ENCODE measurements at places on chromosomes 6 and 20.

GRCh38 chr6:151292974-151293687 lies 53.4 kb downstream of the AKAP12 start:
- no peaks in the 10 kb centered on the region for H3K4me1 ChIP-seq
- no peaks in the 10 kb centered on the region for H3K36me3 ChIP-seq
- H3K27ac ChIP-seq, result no peak overlapping the region
- H3K27me3 ChIP-seq, result peaks cover 2% of the 10 kb centered on the region
- no peak for DNase-seq

GRCh38 chr20:40607927-40608326 lies 81.1 kb downstream of the MAFB start:
- no peak for DNase-seq
- H3K4me1 ChIP-seq, result no peaks in the 10 kb centered on the region
- no peaks in the 10 kb centered on the region for H3K27me3 ChIP-seq
- no peaks in the 10 kb centered on the region for H3K36me3 ChIP-seq
- no peak overlapping the region for H3K27ac ChIP-seq

- peaks cover 36% of the 10 kb centered on the region for H3K36me3 ChIP-seq
- peaks cover 15% of the 10 kb centered on the region for H3K4me1 ChIP-seq
- no peak overlapping the region for H3K27ac ChIP-seq
- H3K4me3 ChIP-seq, result no peak overlapping the region
- DNase-seq, result no peak
- H3K27me3 ChIP-seq, result no peaks in the 10 kb centered on the region
Observed at GRCh38 chr6:15490242-15491100, 172.4 kb downstream of the DTNBP1 start.

- peaks cover 3% of the 10 kb centered on the region for H3K27me3 ChIP-seq
- H3K4me3 ChIP-seq, result no peak overlapping the region
- H3K4me1 ChIP-seq, result peaks cover 4% of the 10 kb centered on the region
- no peaks in the 10 kb centered on the region for H3K36me3 ChIP-seq
- no peak overlapping the region for H3K27ac ChIP-seq
- DNase-seq, result no peak
Observed at GRCh38 chr20:51284871-51285270, 257.6 kb downstream of the NFATC2 start.

- no peaks in the 10 kb centered on the region for H3K36me3 ChIP-seq
- peak; percentile 73 for DNase-seq
- peaks cover 12% of the 10 kb centered on the region for H3K27me3 ChIP-seq
- peak overlapping the region; percentile 73 for H3K4me3 ChIP-seq
Observed at GRCh38 chr20:3092611-3093379, 8.3 kb upstream of the AVP start.

DNA sequence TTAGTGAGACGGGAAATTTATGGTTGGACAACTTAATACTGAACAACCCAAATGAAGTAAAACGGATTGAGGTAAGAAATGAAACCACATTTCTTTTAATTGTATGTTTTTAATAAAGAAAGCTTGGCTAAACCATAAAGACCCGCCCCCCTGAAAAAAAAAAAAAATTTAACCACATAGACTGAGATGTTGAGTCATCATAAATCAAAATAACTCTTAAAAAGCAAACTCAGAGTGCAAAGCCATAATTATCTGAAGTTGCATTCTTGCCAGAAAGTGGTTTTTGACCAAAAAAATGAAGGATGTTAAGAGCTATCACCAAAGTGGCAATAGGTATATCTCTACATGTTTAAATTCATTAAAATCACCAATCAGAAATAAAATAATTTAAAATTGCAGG lies 101.8 kb upstream of the COL21A1 start:
- H3K36me3 ChIP-seq, result no peaks in the 10 kb centered on the region
- no peaks in the 10 kb centered on the region for H3K27me3 ChIP-seq
- no peak overlapping the region for H3K4me3 ChIP-seq
- H3K27ac ChIP-seq, result no peak overlapping the region
- no peak for DNase-seq
- H3K4me1 ChIP-seq, result no peaks in the 10 kb centered on the region

DNA sequence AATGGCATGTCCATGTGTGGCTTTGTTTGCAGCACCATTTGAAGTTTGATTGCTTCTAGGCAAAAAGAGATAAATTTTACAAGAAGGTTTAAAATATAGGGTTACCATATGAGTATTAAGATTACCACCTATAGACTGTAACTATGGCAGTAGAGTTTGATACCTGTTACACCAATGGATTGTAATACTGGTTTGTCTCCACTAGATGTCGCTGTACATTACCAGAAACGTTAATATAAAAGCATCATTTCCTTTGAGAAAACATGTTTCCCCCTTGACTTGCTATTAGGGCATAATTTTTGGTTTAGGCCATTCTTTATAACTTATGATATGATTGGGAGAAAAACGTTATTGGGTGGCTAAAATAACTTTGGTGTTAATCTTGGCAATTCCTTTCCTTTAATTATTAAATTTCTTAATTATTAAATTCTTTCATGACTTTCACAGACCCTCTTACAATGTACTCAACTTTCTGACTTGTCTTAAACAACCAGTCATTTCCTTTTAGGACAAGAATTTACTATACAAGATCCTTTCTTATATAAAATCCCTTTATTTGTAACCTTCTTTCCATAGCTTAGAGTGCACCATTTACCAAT lies 42.8 kb downstream of the HLA-DPB1 start:
- no peak overlapping the region for H3K27ac ChIP-seq
- no peaks in the 10 kb centered on the region for H3K27me3 ChIP-seq
- no peaks in the 10 kb centered on the region for H3K36me3 ChIP-seq
- H3K4me1 ChIP-seq, result peaks cover 43% of the 10 kb centered on the region

DNA sequence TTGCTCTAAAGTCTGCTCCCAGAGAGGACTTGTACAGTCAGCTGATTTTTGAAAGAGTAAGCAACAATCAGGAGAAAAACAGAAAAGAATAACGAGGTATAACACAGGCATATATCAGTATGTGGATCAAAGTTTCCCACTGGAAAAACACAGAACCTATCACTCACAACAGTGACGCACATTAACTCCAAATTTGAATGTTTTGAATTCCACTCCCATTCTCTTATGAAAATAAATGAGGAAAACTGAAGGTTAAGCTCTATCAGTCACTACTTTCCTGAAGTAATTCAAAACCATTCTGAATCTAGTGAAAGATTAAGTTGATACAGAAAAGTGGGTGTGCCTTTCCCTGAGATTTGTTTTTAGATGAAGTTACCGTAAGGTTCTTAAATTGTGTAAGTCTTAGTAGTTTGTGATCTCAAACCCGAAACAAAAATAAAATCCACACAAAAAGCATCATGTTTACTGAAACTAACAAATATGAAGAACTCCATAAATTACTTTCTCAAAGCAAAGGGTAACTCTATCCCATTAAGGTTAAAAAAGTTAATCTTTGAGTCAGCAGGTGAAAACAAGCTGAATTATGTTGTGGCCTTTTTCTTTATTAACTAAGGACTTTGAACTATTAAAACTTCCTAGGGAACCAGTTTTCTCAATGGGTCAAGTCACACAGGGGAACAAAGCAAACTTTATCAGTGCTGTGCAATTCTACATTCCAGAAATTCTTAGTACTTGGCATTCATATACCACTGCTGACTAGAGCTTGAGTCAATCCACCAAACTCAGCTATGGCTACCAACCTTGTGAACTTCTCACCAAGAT lies 115.7 kb downstream of the OGFRL1 start:
- H3K4me1 ChIP-seq, result peaks cover 3% of the 10 kb centered on the region
- no peak overlapping the region for H3K27ac ChIP-seq
- no peaks in the 10 kb centered on the region for H3K27me3 ChIP-seq
- no peak for DNase-seq
- H3K36me3 ChIP-seq, result no peaks in the 10 kb centered on the region

DNA sequence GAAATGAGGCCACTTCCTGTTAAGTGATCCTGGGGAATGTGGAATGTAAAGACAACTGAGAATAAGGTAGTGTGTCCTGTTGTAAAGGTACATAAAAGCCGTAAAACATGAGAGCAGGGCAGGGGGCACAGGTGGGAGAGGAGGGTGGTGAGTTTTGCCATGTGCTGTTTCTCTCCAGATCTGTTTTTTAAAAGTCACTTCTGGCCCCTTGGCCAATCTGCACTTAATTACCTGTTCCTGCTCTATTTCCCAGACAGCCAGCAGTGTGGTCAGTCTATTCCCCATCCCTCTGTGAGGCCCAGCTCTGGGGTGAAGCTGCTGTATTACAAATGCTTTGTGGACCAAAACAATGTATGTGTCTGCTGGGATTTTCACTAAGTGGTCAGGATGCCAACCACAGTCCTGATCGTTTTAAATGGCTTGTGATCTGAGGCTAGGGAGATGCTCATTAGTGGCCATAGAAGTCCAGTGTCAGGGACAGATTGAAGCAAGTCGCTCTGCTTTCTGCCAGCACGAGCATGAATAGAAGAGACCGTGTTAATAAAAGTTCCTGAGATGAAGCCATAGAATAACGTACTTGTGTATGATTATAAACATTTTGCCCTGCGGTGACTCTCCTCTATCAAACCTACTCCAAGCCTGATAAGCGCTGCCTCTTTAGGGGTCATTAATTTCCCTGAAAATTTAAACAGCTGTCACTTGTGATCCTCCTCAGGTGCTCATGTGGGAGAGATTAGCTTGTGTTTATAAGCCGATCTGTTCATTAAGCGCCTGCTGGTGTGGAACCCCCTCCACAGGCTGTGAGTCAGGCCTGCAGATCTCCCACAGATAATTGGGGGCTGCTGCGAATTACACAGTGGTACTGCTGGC lies 111.8 kb upstream of the CENPW start:
- H3K4me3 ChIP-seq, result no peak overlapping the region
- H3K27ac ChIP-seq, result no peak overlapping the region
- no peaks in the 10 kb centered on the region for H3K27me3 ChIP-seq

DNA sequence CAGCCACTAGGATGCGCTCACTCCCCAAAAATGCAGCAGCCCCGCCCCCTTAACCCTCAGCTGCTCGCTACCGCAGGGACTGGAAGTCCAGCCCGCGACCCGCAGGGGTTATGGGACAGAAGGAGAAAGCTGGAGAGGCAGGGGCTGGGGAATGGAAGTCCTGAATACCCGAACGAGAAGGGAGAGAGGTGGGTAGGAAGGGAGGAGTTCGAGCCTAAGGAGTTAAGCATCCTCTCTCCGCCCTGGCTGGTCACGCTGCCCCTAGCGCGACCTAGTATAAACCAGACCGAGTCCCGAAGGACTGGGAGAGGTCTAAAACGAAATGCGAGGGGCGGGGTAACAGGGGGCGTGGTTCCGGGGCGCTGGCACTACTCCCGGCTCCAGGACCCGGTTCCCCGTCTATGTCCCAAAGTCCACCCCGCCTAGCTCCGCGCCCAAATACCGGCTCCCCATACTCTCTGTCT lies 448 bp upstream of the DDAH2 start:
- H3K27ac ChIP-seq, result peak overlapping the region; percentile 78
- peaks cover 57% of the 10 kb centered on the region for H3K36me3 ChIP-seq
- peaks cover 58% of the 10 kb centered on the region for H3K4me1 ChIP-seq

DNA sequence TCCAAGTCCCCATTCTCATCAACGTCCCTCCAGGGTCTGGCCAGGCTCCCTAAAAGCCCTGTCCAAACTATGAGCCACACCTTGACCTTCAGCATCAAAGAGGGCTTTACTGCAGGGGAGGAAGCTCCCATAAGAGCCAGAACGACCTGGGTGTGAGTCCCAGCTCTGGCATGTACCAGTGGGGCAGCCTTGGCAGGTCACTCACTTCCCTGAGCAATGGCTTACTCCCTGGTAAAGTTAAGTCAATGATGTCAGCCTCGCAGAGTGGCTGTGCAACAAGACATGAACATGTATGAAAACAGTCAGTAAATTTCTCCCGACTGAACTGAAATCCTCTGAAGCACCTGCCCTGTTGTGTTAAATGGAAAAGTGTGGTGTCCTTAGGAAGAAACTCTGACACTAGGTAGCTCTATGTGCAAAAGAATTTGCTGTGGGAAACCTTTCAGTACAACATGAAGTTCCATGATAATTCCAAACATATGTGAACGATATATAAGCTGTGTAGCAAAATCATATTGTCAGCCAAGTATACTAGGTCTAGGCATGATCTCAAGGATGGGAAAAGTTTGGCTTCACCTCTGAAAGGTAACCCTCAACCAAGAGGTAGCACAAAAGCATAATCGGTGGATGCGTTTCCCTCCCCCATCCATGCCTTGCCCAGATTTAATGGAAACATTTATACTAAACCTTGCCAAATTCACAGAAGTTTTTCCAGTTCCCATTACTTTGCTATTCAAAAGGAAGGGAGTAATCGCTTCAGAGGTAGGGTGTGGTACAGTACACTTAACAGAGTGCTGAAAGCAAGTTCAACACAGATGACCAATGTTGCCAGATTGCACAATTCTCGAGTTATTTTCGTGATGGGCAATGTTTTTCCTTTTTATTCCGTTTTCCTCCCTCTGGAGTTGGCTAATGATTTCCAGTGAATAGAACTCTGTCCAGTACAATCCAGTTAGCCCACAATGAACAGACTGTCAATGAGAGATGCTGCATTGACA lies 49.0 kb upstream of the RANBP9 start:
- H3K36me3 ChIP-seq, result no peaks in the 10 kb centered on the region
- H3K4me1 ChIP-seq, result peaks cover 17% of the 10 kb centered on the region
- H3K27ac ChIP-seq, result no peak overlapping the region
- no peak for DNase-seq
- no peak overlapping the region for H3K4me3 ChIP-seq
- H3K27me3 ChIP-seq, result no peaks in the 10 kb centered on the region

DNA sequence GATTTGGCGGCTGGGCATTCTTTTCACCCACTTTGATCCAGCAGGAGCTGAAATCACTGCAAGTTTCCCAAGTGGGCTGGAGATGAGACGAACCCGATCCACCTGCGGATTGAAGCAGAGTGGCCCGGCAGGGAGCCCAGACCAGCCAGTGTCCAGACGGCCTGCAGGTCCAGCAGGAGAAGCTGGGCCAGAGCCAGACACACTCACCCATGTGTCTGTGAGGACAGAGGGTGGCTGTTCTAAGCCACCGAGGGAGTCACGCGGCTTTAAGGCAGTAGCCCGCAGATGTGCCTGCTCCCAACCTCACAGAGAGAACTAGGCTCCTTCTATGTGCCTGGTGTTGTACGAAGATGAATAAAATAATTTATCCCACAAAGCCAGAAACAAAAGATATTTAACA lies 200.7 kb downstream of the WDR27 start:
- H3K27ac ChIP-seq, result no peak overlapping the region
- no peak overlapping the region for H3K4me3 ChIP-seq
- no peaks in the 10 kb centered on the region for H3K36me3 ChIP-seq
